ENCODE measurements at places on chromosomes 12 and 14.

- DNase-seq: no peak
Observed at GRCh38 chr12:2537868-2538541, 256.8 kb upstream of the FKBP4 start.

GRCh38 chr14:54000341-54000811, 43.8 kb upstream of the BMP4 start:
- DNase-seq: peak; percentile 41

GRCh38 chr12:122238861-122239260, 13.0 kb upstream of the DIABLO start:
- peak; percentile 70 for DNase-seq

GRCh38 chr14:51872396-51872795, 12.0 kb downstream of the GNG2 start:
- DNase-seq: no peak

GRCh38 chr12:79737875-79738718, 47.3 kb upstream of the PAWR start:
- peak; percentile 32 for DNase-seq

GRCh38 chr14:61254808-61255526, 26.2 kb downstream of the TMEM30B start:
- DNase-seq: no peak

DNA sequence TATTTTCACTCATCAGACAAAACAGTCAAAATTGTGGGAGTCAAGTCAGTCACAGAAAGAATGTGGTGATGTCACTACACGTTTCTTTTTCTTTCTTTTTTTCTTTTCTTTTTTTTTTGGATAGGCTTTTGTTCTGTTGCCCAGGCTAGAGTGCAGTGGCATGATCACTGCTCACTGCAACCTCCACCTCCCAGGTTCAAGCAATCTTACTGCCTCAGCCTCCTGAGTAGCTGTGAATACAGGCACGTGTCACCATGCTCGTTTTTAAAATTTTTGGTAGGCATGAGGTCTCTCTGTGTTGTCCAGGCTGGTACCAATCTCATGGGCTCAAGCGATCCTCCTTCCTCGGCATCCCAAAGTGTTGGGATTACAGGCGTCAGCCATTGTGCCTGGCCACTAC, 2.3 kb downstream of the CLECL1 start:
- DNase-seq: no peak

DNA sequence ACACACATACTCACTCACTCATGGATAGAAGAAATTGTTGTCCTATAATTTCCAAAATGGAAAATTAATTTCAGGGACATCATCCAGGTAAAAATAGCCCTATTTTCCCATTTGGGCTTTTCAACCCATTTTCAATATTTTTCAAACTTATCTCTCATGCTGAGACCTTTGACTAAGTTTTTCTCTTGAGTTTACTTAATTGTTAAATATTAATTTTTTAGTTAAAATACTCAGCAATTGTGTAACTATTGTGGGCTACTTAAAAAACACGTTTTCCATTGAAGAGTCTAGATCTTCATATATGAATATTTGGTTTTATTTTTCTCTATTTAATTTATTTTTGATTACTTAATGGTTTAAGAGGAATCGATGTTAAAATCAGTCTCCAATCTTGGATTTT, 14.2 kb upstream of the TAS2R43 start:
- DNase-seq: no peak

DNA sequence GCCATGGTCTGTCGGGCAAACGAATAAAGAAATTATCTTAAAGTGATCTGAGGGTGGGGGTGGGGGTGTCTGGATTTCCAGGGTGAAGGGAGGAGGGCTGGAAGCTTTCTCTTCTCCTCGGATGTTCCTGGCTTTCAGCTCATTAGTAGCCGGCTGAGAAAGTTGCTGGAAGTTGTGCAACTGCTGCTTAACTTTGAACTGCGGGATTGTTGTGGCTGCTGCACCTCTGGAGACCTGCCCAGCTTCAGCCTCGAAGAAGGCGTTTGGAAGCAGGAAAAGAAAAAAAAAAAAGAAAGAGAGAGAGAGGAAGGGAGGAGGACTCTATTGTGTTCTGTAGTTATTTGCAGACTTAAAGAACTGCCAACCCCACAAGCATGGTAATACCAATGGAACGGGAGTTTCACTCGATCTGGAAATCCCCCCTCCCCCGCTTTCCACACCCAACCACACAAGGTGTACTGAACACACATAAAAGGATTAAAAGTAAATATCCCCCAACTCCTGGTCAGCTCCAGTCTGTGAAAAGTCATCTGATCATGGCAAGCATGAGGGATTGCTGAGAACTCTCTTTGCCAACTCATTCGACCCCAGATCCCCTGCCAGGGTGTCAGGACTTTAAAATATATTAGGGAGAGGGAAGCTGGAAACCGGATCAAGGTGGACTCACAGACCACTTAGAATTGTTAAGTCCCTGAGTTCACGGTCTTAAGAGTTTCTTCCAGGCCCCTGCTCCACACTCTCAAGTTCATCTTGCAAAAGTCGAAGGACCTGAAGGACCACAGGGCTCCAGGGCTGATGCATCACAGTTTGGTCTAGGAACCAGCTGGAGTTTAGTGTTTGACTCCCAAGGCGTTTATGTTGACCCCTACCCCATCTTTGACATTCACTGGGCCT, at the start of gene RASSF9:
Gene RASSF9, minus strand, starts transcription at position 213 of the 894 bp plus-strand sequence. Its CDS starts 208 bp downstream, at position 5.
- DNase-seq: peak; percentile 60

GRCh38 chr14:45242706-45243105, 10.3 kb downstream of the MIS18BP1 start:
- no peak for DNase-seq

DNA sequence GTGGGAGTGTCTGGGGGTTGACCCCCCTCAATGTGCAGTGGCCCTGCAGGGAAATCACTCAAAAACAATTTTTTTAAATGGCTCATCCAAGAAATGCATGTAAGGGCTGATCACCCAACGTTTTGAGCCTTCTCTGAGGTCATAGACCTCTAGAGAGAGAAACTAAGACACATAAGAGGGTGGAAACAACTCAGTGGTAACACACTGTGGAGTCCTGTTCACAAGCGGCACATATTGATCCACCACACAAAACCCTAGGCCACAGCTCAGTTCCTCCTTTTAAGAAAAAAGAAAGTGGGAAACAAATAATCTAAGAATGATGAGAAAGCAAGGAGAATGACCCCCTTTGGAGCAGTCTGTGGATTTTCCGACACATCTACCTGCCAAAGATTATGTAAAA, 83.0 kb upstream of the METAP2 start:
- DNase-seq: no peak

DNA sequence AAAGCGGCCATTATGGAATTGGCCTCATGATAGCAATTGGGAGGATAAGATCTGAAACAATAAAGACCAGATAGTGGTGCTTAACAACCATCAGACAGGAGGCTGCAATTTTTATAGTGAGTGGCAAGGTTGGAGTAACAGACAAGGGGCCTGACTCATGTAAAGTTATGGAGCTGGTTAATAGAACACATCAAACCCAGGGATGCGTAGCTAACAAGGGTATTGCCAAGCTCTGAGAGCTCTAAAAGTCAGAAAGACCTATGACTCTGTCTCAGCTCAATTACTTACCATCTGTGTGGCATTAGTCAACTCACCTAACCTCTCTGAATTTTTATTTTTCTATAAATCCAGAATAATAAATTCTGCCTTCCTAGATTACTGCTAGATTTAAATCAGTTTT, 1731.5 kb upstream of the FLRT2 start:
- DNase-seq: no peak

- DNase-seq: no peak
Observed at GRCh38 chr12:118145113-118145797, 9.3 kb downstream of the PEBP1 start.

DNA sequence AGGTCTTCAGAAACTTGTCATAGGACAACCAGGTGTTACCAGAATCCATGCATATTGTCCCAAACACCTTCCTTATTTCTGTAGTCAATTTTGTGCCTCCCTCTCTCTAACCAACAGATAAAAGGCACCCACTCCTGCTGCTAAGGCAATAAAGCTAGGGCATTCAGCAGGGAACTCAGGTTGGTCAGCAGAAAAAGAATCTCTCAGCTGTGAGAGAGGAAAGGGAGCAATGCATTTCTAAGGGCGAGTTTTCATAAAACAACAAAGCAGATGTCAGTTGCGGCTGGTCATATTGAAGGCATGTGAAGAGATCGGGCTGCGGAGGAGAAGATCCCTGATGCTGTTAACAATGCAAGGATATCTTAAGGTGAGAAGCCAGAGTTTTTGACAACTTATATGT, 7.4 kb upstream of the POU6F1 start:
- DNase-seq: no peak

- DNase-seq: no peak
Observed at GRCh38 chr12:51871126-51871525, 16.8 kb upstream of the ANKRD33 start.

GRCh38 chr12:115383668-115384067, 699.7 kb upstream of the TBX3 start:
- DNase-seq: peak; percentile 99

- no peak for DNase-seq
Observed at GRCh38 chr14:104817930-104818713, 17.2 kb downstream of the ZBTB42 start.

DNA sequence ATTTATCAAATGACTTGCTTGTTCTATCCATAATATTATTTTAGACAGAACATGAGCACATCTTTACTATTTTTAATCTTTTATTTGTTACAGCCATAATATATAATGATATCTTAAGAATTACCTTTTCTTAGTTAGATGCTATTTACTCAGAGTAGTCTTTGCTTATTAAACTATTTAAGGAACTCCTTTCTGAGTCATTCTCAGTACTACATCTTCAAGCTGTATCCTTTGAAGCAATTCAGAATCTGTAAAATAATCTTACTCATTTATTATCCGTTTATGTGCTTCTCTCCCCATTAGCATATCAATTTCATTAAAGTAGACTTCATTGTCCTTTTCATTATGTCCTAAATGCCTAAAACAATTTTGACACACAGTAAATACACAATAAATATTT, 240.4 kb upstream of the FAR2 start:
- DNase-seq: no peak

DNA sequence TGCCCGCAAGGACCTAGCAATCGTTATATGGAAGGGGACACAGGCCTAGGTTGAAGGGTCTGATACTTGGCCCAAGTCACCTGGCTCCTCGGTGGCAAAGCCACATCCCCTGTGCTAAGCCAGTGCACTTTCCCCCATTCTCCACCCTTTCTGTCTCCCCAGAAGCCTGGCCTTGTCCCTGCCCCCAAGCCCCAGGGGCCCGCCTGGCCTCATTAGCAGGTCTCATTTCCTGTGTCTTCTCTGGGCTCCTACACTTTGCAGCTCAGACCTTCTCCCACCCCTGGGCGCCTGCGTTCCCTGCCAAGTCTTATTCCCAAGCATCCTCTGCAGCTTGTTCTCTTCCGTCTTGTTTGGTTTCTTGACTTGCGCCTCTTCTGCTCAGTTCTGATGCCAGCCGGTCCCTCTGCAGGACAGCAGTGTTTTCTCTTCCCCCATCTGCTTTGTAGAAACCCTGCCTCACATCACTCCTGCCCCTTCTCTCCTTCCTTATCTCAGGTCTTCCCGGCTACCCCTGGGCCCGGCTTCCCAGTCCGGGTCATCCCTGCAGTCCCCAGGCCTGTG, 66.7 kb downstream of the SLC24A4 start:
- DNase-seq: no peak

GRCh38 chr12:4824380-4824779, 85.3 kb upstream of the KCNA1 start:
- peak; percentile 10 for DNase-seq

DNA sequence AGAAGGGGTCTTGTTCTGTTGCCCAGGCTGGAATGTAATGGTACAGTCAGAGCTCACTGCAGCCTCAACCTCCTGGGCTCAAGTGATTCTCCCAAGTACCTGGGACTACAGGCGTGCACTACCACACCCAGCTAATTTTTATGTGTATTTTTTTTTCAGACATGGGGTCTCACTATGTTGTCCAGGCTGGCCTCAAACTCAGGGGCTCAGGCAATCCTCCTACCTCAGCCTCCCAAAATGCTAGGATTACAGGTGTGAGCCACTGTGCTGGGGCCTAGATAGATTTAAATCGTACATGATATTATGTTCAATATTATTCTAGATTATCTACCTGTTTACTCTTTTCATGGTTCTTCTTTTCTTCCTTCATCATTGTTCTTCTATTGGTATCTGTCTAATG, 61.5 kb downstream of the IFT81 start:
- DNase-seq: no peak

DNA sequence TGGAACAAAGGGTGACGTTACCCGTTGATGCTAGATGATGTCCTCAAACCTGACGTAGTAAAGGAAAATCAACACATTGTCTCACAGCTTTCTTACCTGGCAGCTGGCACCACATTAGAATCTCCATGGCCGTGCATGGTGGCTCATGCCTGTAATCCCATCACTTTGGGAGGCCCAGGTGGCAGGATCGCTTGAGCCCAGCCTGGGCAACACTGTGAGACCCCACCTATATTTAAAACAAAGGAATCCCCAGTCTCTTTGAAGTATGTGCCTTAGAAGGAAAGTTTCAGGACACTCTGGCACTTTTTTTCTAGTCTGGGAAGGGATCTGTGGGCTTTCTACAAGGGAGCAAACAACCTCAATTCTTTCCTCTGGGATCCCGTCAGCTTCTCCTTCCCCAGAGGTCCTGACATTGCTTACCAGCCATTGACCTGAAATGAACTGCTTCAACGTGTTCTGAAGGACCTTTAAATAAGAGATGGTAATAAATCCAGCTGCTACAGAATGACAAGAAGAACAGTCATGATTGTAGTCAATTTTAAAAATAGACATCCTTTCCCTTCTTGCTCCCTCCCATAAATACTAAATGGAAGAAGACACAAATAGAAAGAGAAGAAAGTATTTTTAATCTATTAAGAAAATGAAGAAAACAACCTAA, 33.7 kb upstream of the TTC7B start:
- no peak for DNase-seq

GRCh38 chr12:116370886-116371580, 93.5 kb upstream of the MED13L start:
- no peak for DNase-seq

DNA sequence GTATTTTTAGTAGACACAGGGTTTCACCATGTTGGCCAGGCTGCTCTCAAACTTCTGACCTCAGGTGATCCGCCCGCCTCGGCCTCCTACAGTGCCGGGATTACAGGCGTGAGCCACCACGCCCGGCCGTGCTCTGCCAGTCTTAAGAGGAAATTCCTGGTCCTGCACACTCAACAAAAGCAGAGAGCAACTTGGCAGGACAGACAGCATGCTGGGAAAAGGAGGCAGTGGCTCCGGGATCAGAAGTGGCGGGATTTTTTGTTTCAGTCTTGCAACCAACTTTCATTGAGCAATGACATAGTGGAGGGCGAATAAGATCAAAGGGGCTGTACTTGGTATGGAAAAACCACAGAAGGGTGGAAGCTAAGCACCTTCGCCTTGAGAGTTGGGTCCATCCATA, 2.1 kb downstream of the CKAP4 start:
- DNase-seq: peak; percentile 73

Measured in foreskin keratinocyte (primary cell).